ENCODE measurements at places on chromosomes 3 and 15.

- DNase-seq = peak; percentile 55
Measured at GRCh38 chr3:149771652-149772271, 19.5 kb upstream of the COMMD2 start.

- no peak for DNase-seq
Measured at GRCh38 chr15:66936861-66937582, 128.4 kb upstream of the SMAD3 start.

GRCh38 chr15:33808720-33809457 is 159.4 kb upstream of the CHRM5 start:
- no peak for DNase-seq

DNA sequence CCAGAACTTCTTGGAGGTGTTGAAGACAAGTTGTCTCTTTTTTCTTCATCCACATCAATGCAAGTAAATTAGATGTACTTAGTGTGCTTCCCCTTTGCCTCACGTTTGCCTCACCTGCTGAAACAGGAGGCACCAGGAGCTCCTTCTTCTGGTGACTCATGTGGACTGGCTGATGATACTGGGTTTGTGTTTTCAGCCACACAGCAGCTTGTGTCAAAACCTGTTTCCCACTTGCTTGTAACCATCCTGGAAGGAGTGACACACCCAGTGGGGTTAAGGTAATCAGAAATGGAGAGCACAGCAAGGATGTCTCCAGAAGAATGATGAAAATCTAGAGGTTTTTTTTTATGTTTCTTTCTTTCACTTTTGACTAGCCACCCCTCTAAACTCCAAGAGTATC is 143.3 kb upstream of the RBMS3 start:
- peak; percentile 38 for DNase-seq

DNA sequence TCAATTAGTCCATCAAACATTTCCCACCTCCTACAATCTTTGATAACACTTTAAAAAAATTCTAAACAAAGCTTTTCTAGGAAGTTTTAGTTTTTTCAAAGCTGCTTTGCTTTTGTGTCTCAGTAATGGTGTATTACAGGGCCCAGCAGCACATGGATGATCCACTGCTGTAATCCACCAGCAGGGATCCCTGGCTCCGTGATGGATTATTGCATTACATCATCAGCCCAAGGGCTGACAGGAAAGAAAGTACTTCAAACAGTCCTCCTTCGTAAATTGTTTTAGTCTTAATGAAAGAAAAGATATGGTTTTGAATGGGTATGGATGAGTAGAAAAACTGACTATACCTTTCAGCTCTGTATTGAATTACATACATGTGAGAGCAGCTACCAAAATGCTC is 688.9 kb upstream of the NAALADL2 start:
- DNase-seq = no peak

DNA sequence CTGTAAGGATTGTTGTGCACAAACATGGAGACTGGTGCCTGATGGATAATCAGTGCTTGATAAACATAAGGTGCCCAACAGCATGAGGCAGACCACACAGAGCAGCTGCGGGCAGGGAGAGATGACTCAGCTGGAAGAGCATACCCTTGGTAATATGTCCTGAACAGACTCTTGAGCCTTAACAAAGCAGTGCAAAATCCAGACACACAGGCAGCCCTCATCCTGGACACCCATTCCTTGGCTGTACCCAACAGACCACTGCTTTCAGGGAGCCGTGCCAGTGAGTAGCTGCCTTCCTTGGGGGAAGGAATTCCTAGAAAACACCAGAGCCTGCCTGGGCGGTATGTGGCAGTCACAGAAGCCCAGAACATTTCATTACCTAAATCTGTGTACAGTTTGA is 156.2 kb downstream of the CLSTN2 start:
- no peak for DNase-seq

GRCh38 chr3:8581373-8581772 is 63.2 kb downstream of the SSUH2 start:
- DNase-seq = no peak

DNA sequence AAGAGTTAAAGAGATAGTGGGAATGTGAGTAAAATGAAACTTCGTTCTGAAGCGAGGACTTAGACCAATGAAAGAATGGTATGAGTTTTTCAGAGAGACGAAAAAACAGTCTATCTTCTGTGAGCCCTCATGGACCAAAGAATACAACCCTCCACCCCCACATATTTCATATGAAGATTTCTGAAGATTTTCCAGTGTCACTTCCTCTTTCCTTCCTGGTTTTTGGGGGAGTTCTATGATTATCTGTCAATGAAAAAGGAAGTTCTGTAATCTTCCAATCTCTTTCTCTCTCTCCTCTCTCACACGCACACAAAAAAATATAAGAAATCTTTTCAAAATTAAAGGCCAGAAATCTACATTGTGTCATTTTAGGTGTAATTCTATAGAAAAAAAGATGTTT is 27.7 kb downstream of the CMSS1 start:
- no peak for DNase-seq

DNA sequence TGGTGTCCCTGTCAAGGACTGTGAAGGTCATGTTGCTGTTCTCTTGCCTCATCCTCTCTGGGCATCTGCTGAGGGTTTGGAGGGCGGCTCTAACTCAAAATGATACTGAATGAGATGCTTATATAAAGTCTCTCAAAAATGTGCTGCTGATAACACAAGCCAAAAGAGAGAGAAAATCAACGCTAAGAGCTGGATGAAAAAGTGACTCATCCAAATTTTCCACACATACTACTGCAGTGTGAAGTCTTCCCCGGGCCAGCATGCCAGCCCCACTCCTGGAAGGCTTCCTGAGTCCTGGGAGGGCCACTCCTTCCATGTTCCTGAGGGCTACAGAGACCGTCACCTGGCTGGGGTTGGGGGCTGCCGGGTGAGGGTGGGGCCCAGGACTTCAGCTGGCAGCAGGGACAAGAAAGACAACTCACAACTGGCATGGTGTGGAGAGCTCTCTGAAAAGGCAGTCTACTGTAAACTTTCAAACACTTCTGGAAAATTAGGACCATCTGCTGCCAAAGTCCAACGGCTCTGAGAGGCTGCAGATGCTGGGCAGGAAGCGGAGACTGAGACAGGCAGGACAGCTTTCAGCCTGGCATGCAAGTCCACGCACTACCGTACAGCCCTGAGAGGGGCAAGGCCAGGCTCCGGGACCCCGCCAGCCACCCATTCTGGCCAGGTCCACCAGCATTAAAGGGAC is 200.3 kb downstream of the ADAMTS17 start:
- DNase-seq = no peak

- DNase-seq = no peak
Measured at GRCh38 chr3:48285675-48286074, 44.8 kb downstream of the ZNF589 start.

DNA sequence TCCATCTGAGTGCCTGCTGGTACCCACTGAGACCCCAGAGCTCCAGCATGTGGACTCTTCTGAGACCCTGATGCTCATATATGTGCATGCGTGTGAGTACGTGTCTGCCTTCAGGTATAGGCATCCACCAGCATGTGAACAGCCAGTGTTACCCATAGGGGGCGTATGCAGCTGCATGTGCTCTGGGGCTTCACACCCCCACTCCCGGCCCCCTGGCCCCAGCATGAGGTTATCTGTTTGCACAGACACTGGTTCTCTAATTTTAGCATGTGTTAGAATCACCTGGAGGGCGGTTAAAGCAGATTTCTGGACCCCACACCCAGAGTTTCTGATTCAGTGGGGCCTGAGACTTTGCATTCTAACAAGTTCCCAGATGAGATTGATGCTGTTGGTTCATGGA is 824 bp upstream of the CILP start:
- peak; percentile 71 for DNase-seq

DNA sequence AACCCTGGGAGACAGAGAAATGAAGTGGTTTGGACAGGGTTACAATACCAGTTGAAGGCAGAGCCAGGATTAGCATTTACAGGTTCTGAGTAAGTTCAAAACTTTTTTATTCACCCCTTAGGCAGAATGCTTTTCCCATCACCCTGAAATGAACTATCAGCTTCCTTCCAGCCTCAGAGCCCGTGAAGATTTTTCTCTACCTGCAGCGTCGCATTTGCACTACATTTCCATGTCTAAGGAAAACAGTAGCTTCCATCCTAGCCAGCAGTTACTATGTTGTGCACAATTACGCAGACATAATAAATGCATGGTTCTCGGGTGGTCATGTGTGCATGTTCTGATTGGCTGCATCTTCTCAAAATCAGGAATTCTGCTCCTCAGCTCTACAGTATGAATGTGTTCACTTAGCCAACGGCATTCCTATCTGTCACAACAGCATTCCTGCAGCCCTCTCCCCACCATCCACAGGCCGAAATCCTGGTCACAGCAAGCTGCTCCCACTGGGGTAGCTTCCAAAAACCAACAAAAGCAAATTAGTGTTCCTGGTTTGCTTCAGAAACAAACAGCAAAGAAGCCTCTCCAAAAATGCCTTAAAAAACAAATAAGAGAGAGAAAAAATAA is 510.8 kb upstream of the SEMA6D start:
- no peak for DNase-seq

DNA sequence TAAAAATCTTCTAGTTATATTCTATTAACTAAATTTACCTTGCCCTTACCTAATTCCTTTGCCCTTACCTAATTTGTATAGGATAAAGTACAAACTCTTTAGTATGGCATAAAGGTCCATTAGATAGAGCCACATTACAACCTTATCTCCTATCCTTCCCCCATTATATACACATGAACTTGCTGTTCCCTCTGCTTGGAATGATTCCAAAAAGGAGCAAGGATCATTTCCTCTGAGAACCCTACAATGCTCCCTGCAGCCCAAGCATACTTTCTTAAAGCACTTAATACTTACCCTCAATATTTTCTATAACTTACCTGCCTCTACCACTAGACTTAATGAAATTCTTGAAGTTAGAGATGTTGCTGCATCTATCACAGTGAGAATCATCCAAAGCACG is 118.9 kb upstream of the CCDC54 start:
- DNase-seq = no peak

GRCh38 chr3:158789592-158789991 is 12.3 kb upstream of the MFSD1 start:
- no peak for DNase-seq

- DNase-seq = no peak
Measured at GRCh38 chr3:181555681-181556080, 156.0 kb upstream of the SOX2 start.

GRCh38 chr3:9141928-9142289 is 107.5 kb downstream of the SRGAP3 start:
- no peak for DNase-seq

- DNase-seq = no peak
Measured at GRCh38 chr3:126485176-126485897, 9.6 kb upstream of the ZXDC start.

DNA sequence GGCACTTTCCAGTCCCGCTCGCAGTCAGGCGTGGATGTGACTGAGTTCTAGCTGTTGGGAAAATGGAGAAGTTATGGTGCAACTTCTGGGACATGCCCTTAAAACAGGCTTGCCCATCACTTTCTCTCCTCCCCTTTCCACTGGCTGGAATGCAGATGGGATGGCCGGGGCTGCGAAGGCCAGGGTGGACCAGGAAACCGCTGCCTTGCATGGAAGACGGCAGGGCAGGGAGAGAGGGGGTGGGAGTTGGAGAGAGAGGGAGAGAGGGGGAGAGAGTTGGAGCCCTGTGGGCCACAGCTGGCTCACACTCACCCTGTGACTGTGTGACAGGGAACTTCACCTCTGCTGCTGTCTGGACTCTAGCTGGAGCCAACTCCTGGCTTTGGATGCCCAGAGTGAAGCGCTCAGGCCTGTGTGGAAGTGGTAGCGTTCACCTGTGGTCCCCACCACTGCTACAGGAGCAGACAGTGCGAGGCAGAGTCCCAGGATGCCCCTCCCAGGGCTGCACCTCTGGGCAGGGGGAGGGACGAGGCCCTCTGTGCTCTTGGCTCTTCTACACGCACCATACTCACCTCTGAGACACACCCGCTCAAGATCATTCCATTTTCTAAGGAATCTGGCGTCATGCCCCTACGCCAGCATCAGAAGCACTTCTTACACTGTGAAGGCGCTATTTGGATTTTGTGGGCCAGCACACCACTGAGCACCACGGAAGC is 36.6 kb downstream of the KLHL25 start:
- DNase-seq = no peak

GRCh38 chr3:41131224-41131623 is 68.1 kb upstream of the CTNNB1 start:
- no peak for DNase-seq

GRCh38 chr15:40968290-40969085 is 15.2 kb downstream of the CHAC1 start:
- DNase-seq = no peak

DNA sequence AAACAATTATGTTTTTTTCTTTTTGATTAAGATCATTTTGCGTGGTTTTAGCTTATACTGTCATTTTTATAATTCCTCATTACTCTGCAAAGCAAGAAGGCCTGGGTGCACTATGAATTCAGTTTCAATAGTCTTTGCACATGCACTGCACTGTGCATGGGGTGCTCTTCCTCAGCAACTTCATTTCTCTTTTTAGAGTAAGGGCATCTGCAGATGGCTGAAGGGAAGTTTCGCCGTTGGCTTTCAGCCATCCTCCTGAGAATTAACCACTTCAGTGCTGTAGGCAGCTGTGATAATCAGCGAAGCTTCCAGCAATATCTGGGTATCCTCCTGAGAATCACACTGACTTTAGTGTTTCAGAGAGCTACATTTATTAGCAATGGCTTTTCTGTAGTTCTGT is 284.8 kb downstream of the GBE1 start:
- DNase-seq = no peak

DNA sequence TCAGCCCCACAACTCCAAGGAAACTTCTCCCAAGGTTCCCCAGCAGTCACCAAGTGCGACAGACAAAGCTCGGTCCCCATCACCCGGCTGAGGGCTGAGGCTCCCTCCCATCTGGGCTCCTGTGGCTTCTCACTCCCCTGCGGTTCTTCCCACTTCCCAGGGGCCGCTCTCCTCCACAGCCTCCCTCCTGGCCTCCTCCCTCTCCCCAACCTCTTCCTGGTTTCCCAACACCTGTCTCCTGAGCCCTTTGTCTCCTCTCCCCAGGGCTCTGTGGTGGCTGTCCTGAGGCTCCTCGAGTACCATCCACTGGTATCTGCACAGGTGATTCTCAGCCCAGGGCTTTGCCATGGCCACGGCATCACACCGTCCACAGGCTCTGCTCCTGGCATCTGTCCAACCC is 113.2 kb upstream of the NSMCE3 start:
- no peak for DNase-seq

- DNase-seq = no peak
Measured at GRCh38 chr3:155748611-155749365, 3.9 kb upstream of the PLCH1 start.

DNA sequence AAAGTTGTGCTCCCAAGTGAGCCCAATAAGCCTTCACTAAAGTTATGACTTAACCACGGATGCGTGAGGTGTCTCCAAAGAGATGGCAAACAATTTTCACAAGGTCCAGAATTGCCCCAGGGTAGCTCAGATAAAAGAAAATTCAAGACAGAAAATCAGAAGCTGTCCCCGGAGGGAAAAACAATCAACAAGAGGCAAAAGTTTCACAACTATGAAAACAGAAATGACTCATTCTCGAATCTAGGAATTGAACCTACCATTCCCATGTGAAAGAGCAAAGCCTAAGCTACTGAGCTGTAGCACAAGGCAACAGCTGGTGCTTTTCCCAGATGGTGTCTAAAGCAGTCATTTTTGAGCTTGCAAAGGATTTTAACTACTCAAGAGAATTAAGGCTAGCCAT is 33.5 kb upstream of the MKRN3 start:
- no peak for DNase-seq
